ENCODE measurements at places on chromosomes 1 and 21.

- peak; percentile 42 for DNase-seq
Measured at GRCh38 chr1:200150721-200151120, 123.2 kb downstream of the NR5A2 start.

GRCh38 chr1:65259816-65260215 lies 49.5 kb upstream of the DNAJC6 start:
- no peak for DNase-seq

DNA sequence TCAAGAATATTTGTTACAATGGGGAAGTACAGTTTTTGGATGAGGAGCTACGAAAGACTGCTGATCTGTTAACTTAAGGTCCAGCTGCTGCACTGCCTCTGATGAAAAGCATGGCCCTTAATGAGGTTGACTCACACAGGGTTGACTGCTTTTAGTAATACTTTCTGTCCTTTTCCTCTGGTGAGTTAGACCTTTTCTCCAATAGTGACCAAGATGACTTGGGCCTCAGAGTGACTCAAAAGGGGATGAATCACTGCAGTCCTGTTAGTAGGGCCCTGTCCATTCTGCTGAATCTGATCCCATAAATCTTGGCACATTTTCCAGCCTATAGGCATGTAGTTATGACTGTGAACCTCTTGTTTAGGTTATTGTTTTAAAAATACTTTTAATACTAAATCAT lies 2.7 kb downstream of the DISP1 start:
- no peak for DNase-seq

DNA sequence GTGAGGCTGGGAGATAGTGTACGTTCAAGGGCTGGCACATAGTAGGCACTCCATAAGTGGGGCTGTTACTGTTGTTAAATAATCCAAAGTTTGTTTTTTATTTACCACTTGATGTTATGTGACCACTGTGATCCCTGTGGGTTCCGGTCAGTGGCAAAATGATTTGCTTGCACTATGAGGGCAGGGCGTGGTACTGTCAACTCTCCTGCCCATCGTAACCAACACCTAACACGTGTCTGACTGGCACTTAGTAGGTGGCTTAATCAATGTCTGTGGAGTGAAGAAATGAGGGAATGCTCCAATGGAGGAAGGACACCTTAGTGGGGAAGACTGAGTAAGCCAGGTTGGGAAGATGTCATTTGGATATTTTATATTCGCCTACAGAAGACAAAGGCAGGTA lies 14.6 kb downstream of the ADORA1 start:
- DNase-seq: no peak

DNA sequence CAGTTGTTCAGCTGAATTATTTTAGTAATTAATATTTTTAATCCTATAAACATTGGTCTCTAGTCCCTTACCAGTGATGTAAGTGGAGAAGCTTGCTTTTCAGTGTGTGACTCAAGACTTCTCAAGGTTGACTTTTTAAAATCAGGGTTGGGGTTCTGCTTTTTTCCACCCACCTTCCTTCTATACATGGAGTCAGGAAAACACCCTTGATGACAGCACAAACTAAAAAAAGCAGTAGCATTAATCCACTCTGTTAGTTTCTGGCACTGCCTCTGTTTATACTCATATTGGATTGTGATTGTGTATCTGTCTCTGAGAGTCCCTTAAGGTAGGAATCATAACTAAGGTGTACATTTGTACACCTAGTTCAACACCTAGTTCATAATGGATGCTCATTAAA lies 8.3 kb upstream of the PLEKHO1 start:
- no peak for DNase-seq

GRCh38 chr1:19424651-19425570 lies 60.4 kb downstream of the CAPZB start:
- DNase-seq: no peak

DNA sequence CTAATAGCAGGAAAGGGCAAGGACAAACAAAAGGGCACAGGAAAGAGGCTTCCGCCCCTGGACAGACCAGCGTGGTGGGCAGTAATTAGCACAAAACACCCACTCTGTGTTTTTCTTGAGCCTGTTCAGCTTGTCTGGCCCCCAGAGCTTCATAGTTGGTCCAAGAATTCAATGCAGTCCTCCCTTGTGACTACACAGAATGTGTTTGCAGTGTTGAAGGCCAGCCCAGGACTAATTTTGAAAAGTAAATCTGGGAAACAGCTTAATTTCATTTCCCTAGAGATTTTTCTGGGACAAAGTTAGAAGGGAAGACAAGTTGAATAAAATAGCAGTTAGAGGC lies 49.2 kb upstream of the LMO4 start:
- DNase-seq: no peak

All from activated T-cell treated with anti-CD3 and anti-CD28 coated beads, Interleukin-2, amount 50 U/mL, for 72 hours (primary cell).